ENCODE measurements at places on chromosomes 3 and 15. TPM values are rescaled to one million over a fixed set of nuclear protein-coding genes. Genes with fewer than 3 reads are reported as not detected.
A peak's percentile ranks its signal among the peaks of the same experiment; 100 is the strongest.

DNA sequence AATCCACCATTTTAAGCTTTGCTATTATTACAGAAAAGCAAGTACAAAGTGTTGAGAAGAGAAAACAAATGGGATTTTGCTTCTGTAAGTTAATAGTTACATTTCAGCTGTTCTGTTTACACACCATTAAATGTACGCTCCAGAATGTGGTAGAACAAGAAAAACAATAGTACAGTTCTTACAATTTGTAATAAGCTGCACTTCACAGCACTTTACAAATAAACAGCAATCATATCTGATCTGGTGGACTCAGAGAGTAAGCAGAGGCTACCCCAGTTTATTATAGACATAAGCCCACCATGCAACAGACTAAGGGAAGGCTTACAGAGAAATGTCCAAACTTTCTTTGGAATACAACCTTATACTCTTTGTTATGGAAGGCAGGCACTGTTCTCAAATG lies 126.4 kb downstream of the OXSM start:
- no peak overlapping the region for H3K4me3 ChIP-seq
- no peaks in the 10 kb centered on the region for H3K27me3 ChIP-seq
- H3K4me1 ChIP-seq = no peaks in the 10 kb centered on the region
- DNase-seq = no peak

DNA sequence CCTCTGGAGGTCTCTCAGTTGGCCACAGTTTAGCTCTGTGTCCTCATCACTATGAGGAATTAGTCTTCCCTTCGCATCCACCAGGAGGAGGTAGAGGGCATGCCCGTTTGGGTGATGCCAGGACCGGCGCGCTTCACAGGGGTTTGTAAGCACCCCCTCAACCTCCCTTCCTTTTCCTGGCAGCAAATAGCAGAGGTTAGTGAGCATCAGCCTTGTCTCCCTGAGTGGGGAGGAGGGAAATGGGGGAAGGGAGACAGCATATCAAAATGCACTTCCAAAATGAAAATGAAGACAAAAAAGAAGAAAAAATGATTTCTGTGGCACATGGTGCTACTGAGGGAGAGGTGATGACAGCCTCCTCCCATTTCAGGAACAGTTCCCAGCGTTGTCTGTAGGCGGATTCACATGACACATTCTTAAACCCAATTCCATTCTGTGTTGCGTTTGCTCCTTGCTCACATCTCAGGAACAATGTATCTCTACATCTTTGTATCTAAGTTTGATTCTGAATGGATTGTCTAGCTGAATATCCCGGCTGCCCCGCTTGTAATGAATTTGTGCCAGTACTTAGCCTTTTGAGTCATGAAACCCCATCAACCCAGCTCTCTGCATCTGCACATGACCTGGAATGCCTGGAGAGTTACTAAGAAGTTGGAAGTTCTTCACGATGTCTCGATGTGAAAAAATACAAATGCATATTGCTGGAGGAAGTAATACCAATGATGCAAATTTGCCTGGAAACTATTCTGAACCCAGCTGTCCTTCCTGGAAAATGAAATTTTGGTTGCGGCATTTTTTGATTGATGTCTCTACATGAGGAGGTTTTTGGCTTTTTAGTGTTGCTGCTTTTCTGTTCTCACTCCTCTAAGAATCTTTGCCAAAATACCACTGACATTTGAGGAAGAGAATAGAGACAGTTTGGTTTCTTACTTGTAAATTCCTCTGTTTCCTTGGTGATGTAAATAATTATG lies 45.2 kb downstream of the TYRO3 start:
- no peak overlapping the region for H3K27ac ChIP-seq
- no peaks in the 10 kb centered on the region for H3K27me3 ChIP-seq
- no peaks in the 10 kb centered on the region for H3K36me3 ChIP-seq
- DNase-seq = peak; percentile 82

GRCh38 chr15:36323615-36324014 lies 255.8 kb upstream of the CDIN1 start:
- no peaks in the 10 kb centered on the region for H3K4me1 ChIP-seq
- no peak overlapping the region for H3K27ac ChIP-seq
- no peaks in the 10 kb centered on the region for H3K27me3 ChIP-seq
- H3K4me3 ChIP-seq = no peak overlapping the region
- no peak for DNase-seq

GRCh38 chr15:70289191-70289955 lies 191.7 kb upstream of the TLE3 start:
- H3K4me3 ChIP-seq = no peak overlapping the region
- no peaks in the 10 kb centered on the region for H3K27me3 ChIP-seq
- no peak for DNase-seq
- no peaks in the 10 kb centered on the region for H3K4me1 ChIP-seq

Gene RAB6B
- total RNA-seq = 20.2 TPM

Data from spleen (tissue), 13 donors.